ENCODE measurements at places on chromosomes 3 and 15.
A peak's percentile ranks its signal among the peaks of the same experiment; 100 is the strongest.

DNA sequence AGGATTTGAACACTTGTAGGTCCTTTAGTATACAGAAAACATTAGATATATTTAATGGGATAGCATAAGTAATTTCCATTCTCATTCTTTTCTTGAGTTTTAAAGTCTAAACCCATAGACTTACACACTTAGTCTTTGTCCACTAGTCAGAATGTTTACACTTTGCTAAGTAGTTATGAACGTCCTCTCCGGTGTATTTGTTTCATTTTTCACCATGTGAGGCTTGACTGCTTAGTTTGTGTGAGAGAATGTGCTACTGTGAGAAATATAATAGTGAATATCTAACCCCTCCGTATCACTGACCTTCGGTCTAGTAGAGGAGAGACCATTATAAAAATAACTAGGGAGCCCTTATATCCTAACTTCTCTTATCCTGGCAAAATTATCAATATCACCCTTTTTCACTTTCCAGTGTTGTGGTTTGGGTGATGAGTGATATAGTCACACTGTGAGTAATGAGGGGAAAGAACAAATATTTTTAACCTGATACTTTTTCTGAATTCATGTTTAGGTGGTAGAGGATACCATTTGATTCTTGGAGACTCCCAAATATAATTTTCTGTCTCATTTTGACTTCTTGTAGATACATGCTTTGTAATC, 122.4 kb downstream of the UBE2E2 start:
- DNase-seq, result no peak

DNA sequence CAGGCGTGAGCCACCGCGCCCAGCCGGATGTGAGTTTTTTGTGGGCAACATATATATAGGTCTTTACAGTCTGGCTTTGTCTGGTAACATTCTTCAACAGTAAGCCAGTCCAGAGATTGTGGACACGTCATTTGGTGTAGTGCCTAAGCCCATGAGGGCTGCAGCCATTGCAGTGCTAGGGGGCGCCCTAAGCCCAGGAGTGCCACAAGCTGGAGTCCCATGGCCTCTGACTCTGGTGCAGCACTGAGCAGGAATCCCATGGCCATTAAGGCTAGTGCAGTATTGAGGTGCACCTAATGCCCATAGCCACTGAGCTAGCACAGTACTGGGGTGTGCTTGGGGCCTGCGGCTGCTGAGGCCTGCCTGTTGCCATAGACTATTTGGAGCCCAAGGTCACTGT, 136.4 kb upstream of the NDN start:
- no peak for DNase-seq

GRCh38 chr3:48186631-48187300, 1.5 kb downstream of the CDC25A start:
- DNase-seq, result no peak

- no peak for DNase-seq
These were observed 40.8 kb upstream of the ABHD17C start for GRCh38 chr15:80654299-80654698.

- no peak for DNase-seq
These were observed 117.6 kb upstream of the ARL6 start for GRCh38 chr3:97646932-97647331.

DNA sequence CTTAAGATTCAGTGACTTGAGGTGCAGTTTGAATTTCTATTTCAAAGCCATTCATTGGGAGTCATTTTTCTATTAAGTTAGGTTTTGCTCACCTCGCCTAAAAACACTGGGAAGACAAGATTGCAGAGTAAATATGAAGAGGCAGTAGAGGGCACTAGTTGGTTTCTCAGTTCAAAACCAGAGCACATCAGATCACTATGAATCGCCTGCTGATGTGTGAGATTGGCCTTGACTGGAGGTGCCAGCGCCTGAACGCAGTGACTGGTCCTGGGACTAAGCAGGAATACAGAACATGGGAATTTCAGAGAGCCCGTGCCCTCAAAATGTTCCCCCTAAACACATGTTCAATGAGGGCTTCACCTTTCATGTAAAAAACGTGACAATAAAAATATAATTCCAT, 229.0 kb downstream of the ITPR1 start:
- peak; percentile 80 for DNase-seq

Measured in activated CD4-positive, alpha-beta T cell treated with anti-CD3 and anti-CD28 coated beads, Interleukin-2, amount 10 ng/mL, durations not matched to agents 24 days and 14 days (primary cell).